ENCODE measurements at places on chromosomes 2 and 18. TPM values are rescaled to one million over a fixed set of nuclear protein-coding genes. Genes with fewer than 3 reads are reported as not detected.

ATOH8 gene
- 3.9 TPM for polyA plus RNA-seq

GRCh38 chr18:22026889-22027288, 142.5 kb upstream of the GATA6 start:
- DNase-seq, result no peak

- no peak for DNase-seq
Observed at GRCh38 chr2:14901737-14902136, 269.2 kb downstream of the LRATD1 start.

- DNase-seq, result no peak
Observed at GRCh38 chr18:35634323-35634722, 52.8 kb downstream of the GALNT1 start.

HTR2B gene
- 1.2 TPM for polyA plus RNA-seq
